ENCODE measurements at places on chromosomes 4 and X.

GRCh38 chr4:3669553-3669949 lies 96.6 kb upstream of the ADRA2C start:
- no peak for DNase-seq

- no peak for DNase-seq
These were observed 133.8 kb upstream of the ATP6AP2 start for GRCh38 chrX:40446921-40447320.

- no peak for DNase-seq
These were observed 137.4 kb downstream of the BMP15 start for GRCh38 chrX:51047950-51048349.

- no peak for DNase-seq
These were observed 11.2 kb upstream of the UBA6 start for GRCh38 chr4:67712000-67712625.

Data from effector memory CD4-positive, alpha-beta T cell (primary cell).